HT-29 (cell line): ENCODE measurements at places on chromosomes 6 and 20.
A peak's percentile ranks its signal among the peaks of the same experiment; 100 is the strongest.

DNA sequence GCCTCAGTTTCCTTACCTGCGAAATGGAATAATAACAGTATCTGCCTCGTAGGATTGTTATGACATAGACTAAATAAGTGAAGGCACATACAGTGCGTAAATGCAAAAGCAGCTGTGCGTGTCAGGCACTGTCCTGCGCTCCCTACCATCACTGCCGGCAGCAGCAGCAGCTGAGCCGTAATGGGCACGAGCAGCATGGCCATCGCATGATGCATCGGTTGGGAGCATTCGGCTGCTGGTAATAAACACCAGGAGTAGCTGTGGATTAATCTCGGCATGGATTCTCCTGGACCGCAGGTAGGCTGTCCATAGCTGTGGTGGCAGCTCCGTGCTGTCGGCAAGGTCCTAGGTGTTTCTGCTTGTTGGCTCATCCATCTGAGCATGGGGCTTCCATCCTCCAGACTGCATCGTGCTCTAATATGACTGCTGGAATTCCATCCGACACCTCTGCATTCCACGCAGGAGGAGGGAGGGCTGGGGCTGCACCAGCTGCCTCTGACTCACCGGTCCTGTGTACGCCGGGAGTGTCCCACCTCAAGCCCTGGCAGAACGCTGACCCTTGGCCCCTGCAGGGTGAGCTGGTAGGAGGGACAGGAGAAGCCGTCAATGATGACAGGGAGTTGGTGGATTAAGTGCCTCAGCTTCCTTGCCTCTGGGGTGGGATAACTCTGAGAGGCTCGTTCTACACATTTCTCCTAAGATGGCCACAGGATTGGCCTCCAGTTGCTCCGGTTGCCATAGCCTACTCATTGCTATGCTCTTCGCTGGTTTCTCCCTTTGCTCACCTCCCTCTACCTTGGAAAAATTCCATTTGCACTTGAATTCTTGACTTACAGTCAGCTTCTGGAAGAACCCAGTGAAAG, 100.9 kb upstream of the PMEPA1 start:
- peak; percentile 69 for DNase-seq

GRCh38 chr20:34473262-34473883, 42.8 kb upstream of the DYNLRB1 start:
- peak; percentile 85 for DNase-seq

GRCh38 chr6:8819446-8819845, 384.1 kb upstream of the SLC35B3 start:
- no peak for DNase-seq

GRCh38 chr6:135324531-135324930, 143.4 kb downstream of the MYB start:
- DNase-seq, result no peak

DNA sequence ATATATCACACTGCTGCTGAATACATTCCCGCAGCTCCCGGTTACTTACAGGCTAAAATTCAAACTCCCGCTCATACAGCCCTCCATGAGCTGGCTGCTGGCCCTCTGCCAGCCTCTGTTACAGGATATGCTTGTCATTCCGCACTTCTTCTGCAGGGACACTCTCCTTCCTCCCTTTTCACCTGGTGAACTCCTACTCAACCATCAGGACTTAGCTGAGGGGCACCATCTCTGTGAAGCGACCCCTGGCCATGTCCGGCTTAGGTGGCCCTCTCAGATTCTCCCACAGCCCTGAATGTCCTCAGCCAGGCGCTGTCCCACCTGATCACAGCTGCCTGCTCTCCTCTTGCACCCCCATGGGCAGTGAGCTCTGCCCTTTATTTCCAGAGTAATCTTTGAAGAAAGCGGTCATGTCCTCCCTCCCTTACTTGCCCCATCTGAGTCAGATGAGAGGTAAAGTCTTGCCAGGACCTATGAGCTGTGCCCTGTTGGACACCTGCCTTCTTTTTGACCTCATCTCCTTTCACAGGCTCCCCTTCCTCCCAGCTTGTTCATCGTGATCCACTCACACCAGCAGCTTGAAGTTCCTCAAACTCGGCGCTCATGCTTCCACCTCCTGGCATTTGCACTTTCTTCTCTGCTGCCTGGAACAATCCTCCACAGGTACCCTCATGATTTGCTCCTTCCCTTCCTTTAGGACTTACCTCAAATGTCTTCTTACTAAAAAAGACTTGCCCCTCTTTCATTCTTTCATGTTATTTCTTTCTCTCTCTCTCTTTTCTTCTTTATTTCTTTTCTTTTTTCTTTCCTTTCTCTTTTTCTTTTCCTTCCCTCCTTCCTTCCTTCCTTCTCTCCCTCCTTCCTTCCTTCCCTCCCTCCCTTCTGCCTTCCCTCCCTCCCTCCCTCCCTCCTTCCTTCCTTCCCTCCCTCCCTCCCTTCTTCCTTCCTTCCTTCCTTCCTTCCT, 5.6 kb downstream of the CYP24A1 start:
- peak; percentile 98 for DNase-seq

- DNase-seq, result no peak
These were observed 88.9 kb downstream of the GINS1 start for GRCh38 chr20:25496165-25496967.

DNA sequence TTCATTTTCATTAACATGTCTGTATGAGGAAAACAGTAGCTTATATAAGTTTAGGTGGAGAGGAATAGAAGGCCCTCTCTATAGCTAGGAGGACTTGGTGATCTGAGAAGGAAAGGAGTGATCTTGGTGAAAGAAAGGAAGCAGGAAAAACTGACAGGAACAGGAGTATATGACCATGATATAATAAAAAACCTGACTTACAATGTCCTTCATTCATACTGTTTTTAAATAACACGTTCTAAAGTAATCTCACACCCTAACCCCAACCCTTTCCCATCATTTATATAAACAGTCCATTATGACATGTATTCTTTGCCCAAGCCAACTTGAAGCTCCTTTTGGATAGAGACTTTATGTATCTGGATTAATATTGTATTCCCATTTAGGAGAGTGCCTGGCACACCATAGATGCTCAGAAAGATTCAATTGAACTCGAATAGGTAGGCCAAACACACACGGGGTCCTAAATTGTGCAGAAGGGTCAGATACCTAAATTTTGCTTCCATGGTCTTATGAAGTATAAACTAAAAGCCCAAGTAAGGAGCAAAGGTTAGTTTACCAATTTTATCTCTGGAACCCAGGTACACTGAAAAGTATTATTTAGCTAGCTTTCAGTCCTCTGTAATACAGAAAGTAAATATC, 75.9 kb downstream of the OR2B2 start:
- peak; percentile 51 for DNase-seq
